Cardiac fibroblast (primary cell): ENCODE measurements at places on chromosomes 2 and 18.
A peak's percentile ranks its signal among the peaks of the same experiment; 100 is the strongest.

GRCh38 chr2:43345872-43346271 lies 119.5 kb upstream of the ZFP36L2 start:
- no peak for DNase-seq

- no peak for DNase-seq
These were observed 201.8 kb downstream of the KLHL29 start for GRCh38 chr2:23586741-23587306.

- DNase-seq, result no peak
These were observed 402.4 kb upstream of the HS6ST1 start for GRCh38 chr2:128721096-128721495.

DNA sequence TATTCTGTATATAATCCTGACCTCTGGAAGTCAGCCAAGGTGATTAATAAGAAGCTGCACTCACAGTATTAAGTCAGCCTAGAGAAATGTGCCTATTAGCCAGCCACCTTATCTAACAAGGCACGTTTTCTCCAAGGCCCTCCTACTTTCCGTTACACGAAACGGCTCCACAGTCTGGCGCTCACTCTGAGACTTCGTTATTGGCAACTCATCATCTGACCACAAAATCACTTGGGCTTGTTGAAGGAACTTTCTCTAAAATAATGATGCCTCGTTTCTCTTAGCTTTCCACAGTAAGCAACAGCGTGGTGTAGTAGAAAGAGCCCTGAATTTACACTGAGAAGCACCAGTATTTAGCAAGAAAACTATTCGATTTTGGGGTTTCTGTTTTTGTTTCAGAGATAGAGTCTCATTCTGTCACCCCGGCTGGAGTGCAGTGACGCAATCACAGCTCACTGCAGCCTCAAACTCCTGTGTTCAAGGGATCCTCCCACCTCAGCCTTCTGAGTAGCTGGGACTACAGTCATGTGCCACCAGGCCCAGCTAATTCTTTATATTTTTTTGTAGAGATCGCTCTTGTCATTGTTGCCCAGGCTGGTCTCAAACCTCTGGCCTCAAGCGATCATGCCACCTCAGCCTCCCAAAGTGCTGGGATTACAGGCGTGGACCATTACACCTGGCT lies 53.6 kb upstream of the SLC14A1 start:
- peak; percentile 84 for DNase-seq

DNA sequence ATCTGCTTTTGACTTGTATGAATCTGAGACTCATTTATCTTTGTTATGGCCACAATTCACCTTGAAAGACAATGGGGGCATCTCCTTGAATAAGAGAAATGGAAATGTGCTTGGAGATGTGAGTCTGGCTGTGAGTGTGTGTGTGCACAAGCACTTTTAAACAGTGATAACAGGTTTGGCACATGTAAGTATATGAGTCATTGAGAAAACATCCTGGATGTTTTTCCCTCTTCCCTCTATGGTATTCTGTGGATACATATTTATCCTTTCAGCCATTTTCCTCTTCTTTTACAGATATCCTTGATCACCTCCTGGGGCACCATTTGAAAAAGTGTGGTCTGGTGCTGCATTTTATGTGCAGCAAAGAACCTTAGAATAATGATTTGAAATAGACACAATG lies 317.3 kb upstream of the THUMPD2 start:
- peak; percentile 69 for DNase-seq

GRCh38 chr2:162057426-162057825 lies 16.6 kb downstream of the DPP4 start:
- DNase-seq, result no peak

GRCh38 chr2:1660656-1661640 lies 83.4 kb downstream of the PXDN start:
- no peak for DNase-seq

DNA sequence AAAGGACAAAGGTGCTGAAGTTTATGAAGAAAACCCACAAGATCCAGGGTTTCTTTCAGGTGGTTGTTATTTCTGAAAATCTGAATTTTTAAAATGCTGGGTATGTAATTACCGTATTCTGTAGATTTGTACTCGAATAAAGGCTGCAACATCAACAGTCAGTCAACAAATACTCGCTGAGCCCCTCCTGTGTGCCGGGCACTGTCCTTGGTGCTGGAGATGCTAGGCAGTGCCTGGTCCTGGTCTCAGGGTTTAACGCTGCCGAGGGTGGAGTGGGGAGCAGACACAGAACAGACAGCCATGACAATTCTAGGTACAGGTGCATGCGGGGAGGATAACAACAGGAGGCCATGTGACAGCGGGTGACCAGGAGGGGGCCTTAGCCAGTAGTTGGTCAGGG lies 27.2 kb upstream of the PDIA6 start:
- DNase-seq, result peak; percentile 11

DNA sequence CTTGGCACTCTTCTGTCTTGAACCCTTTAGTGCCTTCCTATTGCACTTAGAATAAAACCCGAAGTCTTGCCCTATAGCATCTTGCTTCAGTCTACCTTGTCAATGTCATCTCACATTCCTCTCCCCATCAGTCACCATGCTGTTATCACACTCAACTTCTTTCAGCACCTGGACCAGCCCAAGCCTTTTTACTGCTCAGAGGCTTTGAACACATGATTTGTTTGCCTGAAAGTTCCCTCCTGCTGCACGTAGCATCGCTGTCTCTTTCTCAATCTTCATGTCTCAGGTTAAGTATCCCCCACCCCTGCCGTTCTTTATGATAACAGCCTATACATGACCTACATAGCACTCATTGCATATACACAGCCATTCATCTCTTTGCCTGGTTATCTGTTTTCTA lies 41.3 kb upstream of the LGALSL start:
- no peak for DNase-seq

DNA sequence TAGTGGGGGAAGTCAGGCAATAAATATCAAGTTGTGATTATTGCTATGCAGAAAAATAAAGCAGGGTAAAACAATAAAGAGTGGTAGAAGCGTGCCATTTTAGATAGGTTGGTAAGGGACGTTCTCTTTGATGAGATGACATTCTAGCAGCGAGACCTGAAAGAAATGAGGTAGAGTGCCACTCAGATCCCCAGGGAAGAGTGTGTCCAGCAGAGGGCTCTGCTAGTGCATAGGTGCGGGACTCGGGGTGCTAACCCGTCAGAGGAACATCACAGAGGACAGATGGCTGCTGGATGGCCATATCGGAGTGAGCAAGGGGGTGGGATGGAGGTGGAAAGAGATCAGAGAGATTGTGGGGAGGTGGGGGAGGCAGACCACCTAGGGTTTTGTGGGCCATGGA lies 16.3 kb upstream of the GTF2A1L start:
- DNase-seq, result no peak

DNA sequence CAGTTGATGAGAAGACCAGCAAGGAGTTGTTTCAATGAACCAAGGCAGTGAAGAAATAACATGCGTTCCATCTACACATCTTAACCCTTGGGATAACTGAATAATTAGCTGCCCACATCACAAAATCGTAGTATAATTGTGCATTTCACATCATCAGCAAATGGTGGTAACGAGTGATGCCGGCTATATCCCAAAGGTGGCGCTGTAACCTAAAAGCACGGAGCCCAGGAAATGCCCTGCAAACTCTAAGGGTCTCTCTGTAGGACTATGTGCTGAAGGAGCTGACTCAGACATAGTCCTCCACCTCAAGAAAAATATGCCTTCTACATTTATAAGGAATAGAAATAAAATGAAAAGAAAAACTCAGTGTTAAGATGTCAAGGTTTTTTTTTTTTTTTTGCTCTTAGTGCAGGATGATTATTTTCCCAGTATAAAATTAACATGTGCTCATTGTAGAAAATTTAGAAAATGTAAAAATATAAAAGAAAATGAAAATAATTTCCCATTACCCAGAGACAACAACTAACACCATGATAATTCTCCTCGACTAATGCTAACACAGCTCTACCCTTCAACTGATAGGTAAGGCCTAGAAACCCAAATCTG lies 23.1 kb upstream of the DSG3 start:
- DNase-seq, result peak; percentile 32

GRCh38 chr2:97730245-97730644 lies 16.9 kb downstream of the ZAP70 start:
- peak; percentile 79 for DNase-seq

- no peak for DNase-seq
These were observed 138.8 kb upstream of the ID2 start for GRCh38 chr2:8543060-8543382.

GRCh38 chr18:23967321-23968089 lies 47.0 kb upstream of the TTC39C start:
- no peak for DNase-seq

- DNase-seq, result no peak
These were observed 323.1 kb downstream of the NBAS start for GRCh38 chr2:15238028-15238427.

GRCh38 chr2:74029714-74030397 lies 45.1 kb downstream of the TET3 start:
- no peak for DNase-seq

DNA sequence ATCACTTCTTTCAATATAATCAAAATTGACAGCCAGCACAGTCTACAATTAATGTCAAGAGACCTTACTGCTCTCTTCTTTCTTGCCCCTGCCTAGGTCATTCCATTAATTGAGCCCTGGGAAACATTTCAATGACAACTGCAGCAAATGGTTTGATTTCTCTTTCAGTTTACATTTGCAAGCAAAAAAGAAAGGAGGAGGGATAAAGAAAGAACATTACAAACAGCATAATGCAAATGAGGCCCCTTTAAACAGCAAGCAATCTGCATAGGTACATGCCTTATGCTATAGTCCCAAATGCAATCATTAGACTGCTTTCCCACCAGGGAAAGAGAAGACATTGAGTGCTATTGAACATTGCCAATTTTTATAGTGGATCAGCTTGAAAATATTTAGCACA lies 655.0 kb upstream of the CDH2 start:
- no peak for DNase-seq

DNA sequence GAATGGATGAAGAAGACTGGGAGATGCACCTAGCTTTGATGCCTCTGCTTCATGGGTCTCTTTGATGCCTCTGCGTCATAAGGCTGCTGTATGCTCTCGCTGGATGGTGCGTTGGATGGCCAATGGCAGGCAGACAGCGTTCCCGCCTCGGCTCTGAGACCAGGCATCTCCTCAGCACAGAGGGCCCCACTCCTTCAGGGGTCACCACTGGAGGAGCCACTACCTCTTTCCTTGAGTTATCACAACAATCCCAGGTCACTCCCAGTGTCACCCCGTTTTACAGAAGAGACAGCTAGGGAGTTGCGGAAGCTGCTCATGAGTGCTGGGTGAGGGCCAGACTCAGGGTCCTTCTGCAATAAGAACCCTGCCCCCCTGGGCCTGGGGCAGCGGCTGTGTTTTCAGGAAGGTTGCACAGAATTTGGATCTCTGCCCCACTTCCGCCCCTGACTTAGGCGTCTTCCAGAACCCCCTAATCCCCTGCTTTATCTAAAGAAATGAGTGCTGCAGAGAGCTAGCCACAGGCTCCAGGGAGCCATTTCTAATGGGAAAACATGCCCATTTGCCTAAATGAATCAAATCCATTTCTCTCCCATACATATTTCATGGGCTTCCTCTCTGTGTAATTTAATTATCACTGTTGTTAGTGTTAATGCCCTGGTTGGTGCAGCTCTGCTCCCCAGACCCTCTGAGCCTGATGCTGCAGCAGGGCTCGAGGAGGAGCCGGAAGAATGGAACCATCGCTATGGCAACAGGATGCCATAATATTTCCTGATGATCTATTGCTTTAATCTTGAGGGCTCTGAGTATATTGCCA lies 131.8 kb upstream of the HS6ST1 start:
- no peak for DNase-seq
